ENCODE measurements at places on chromosomes 1 and 21.

- DNase-seq, result no peak
These were observed 72.8 kb downstream of the CD2 start for GRCh38 chr1:116826818-116827606.

DNA sequence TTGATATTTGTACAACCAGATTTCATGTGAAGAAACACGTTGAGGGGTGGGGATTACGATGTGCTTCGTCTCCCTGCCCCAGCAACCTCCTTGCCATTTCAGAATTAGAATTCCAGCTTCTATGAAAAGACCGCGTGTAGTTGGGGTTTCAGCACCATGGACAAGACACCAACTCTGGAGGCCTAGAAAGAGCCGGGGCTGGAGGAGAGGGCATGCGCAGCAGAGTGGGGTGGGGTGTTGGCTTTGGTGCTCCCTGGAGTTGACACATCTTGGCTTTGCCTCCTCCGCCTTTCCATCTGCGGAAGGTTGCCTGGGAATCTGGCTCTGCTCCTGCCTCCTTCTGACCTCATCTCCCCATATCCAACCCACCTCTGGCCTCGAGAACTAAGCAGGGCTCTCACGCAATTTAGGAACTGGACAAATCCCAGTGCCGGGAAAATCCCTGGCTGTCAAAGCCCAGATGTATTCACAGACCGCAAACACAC lies 11.8 kb downstream of the HTR6 start:
- DNase-seq, result peak; percentile 32

DNA sequence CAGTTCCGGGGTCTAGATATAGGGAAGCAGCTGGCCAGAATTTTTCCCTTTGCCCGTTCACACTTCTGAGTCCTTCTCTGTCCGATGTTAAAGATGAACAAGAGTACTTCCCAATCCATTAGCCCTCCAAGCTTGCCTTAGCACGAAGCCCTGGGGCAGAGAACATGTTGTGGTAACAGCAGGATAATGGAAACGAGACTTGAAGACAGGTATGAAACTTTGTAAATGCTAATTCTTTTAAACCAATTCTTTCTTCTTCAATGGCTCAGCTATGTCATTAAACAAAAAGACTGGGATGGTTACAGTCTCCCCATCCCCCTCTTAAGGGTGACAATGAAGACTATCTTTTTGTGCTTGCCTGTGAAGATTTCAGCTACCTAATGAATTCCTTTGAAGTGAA lies 218.5 kb downstream of the PLA2G4A start:
- DNase-seq, result no peak

- DNase-seq, result no peak
These were observed 71.7 kb upstream of the MROH9 start for GRCh38 chr1:170863621-170864020.

DNA sequence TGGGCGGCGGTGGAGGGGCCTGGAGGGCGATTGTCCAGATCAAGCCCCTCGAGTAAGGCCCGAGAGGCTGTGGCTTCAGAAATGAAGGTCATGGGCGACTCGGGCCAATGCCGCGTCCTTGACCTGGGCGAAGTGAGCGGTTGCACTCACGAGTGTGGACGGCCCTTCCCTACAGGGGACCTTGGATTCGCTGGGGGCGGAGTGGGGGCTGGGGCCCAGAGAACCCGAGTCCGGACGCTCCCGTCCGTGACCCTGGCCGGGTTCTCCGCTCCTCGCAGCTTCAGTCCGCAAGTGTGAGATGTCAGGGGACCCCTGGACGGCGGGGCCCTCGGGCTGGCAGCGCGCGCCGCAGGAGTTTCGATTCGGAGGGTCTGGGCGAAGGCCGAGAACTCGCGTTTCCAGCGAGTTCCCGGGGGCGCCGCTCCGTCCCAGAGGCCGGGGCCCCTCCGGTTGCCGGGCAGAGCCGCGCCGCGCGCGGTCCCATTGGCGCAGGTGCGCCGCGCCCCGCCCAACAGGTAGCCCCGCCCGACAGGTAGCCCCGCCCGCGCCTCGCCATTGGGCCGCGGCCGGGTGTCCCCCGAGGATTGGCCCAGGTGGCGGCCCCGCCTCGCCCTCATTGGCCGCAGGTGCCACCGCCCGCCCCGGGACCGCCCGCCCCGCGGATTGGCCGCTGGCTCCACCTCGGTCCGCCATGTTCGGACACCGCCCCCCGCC lies at the start of gene PRKCZ:
PRKCZ (plus strand) TSS at position 694 of the 714 bp plus-strand sequence. CDS start 220 bp downstream, outside the sequence.
- no peak for DNase-seq

DNA sequence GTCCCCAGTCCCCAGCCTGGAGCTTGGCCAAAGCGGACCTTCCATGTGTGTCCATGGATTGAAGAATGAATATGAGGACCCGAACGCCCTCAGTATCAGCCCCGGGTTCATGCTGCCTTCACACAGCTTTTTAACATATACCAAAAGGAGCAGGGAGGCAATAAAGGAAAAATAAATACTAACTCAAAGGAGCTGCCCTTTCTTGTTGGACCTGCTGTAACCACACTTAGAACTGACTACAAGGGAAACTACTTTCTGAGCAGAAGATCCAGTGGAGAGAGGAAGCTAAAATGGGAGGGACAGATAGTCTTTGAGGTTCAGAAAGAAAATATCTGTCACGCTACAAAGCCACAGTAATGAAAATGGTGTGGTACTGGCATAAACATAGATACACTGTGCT lies 48.6 kb downstream of the CNN3 start:
- DNase-seq, result no peak

DNA sequence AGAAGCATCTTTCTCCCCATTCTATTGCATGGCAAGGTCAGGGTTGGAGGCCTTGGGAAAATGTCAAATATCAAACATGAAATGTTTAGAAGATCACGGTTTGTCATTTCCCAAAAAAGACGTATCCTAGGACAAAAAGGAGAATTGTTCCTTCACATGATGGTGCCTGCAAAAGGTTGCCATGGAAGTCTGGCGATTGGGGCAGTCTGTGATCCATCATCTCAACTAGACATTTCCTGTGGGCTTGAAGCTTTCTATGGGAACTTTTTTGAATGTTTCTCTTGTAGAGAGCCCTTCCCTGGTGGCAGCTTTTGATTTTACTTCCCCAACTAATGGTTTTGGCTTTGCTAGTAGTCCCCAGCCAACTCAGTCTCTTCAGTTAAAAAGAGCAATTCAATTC lies 106.3 kb downstream of the TGFB2 start:
- DNase-seq, result no peak

- no peak for DNase-seq
These were observed 7.9 kb downstream of the SH3GLB1 start for GRCh38 chr1:86712088-86712860.

DNA sequence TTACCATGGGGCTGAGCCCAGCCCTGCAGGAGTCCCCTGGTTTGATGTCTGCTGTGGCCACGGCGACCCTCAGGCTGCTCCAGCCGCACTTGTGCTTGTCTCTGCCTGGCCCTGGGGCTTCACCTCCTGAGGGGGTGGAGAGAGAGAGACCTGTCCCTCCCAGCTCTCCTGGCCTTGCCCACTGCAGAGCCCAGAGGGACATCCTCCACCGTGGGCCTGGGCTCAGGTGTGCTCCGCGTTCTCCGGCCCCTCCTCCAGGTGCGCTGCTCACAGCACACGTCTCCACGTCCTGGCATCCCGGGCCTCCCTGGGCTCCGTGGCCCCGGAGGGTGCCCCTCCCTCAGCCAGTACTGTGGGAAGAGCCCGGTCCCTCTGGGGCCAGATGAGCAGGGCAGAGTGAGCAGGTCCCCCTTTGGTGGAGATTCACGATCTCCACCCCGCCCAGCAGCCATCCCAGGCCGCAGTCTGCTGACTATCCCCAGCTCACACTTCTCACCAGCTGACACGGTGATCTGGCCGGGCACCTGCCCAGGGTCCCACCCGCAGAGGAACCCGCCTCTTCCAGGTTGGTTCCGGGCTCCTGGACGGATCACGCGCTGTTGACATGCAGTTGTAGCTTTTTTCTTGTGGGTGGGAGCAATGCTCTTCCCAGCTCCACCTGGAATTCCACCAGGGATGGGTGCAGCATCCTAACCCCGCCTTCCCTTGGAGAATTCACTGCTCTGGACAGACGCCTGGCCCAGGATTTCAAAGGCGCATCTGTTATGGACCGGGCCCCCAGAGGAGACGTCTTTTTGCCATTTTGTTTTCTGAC lies 41.8 kb upstream of the POFUT2 start:
- DNase-seq, result no peak

DNA sequence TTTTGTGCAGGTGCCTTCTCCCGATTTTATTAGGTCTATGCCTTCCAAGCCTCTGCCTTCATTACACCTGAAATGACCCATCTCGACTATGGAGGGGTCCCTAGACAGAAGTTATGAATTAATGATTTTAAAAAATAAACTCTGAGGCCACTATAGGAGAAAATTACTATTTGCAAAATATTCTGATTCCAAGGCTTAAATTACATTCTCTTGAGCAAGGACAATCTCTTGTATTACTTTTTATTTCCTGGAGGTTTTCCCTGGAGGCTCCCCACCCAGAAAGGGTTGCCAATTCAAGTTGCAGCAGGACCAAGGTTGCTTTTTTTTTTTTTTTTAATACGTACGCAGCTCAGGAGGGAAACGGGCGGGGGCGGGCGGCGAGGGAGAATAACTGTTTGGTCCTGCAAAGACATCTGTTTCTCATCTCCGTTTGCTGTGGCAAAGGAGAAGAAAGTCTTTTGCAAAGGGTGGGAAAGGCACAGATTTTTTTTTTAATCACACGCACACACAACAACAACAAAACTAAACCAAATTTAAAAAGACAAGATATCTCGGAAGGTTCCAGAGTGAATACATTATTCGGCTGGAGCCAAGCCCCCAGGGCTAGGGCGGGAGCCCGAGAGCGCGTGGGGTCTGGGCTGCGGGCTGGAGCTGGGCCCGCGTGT lies 618 bp upstream of the SERTAD4 start:
- peak; percentile 53 for DNase-seq

DNA sequence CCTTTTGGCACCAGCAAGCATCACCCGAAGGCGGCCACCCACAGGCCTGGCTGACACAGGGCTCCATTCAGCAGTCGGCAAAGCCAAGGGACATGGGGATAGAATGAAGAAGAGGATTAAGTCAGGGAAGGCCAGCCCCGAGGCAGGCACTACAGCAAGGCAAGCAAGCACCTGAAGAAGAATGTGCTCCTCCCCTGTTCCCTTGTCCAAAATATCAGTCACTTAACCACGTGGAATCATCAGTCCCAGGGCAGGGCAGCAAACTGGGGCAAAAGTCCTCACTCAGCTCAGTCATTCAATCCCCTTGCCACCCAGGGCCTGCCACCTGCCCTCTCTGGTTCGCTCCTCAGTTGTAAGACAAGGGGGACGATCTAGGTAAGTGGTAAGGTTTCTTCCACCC lies 9.3 kb downstream of the KANK4 start:
- no peak for DNase-seq

All from fibroblast of gingiva (primary cell).